ENCODE measurements at places on chromosomes 16 and 17.
A peak's percentile ranks its signal among the peaks of the same experiment; 100 is the strongest.

- peak; percentile 93 for DNase-seq
Measured at GRCh38 chr16:30351586-30352419, 3.3 kb downstream of the CD2BP2 start.

GRCh38 chr17:61487989-61488595 lies 35.9 kb downstream of the TBX4 start:
- DNase-seq, result no peak

DNA sequence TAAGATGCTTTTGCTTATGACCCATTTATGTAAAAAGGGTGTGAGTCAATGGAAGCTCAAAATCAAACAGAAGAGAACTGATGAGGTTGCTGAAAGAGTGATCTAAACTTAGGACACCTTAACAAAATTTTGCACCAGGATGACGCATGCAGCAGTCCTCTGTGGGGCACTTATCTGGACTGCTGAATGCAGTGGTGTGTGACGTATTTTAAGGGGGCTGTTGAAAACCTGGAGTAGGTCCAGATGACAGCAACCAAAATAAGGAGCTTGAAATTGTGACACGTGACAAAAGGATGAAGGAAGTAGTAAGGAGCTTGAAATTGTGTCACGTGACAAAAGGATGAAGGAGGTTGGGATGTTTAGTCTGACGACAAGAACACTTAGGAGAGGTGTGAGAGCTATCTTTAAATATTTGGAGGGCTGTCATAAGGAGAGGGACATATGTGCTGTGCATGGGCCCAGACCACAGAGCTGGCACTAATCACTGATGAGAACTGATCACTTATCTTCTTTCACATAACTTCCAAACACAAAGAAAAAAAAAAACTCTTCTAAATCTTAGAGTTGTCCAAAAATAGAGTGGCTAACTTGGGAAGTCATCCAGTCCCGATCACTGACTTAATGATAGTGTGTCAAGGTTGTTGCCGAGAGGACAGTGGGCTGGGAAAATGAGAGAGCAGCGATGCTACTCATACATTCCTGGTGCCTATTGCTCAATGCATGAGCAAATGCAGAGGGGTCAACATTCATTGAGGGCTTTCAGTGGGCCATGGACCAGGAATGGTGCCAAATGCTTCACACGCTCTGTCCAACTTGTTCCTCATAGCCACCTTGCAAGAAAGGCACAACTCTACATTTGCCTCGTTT lies 264.2 kb upstream of the ZFHX3 start:
- no peak for DNase-seq

GRCh38 chr17:47257651-47258339 lies 4.2 kb downstream of the ITGB3 start:
- no peak for DNase-seq

- no peak for DNase-seq
Measured at GRCh38 chr17:48441231-48441711, 11.3 kb upstream of the SKAP1 start.

- DNase-seq, result no peak
Measured at GRCh38 chr17:77442976-77443747, 302.4 kb downstream of the SEC14L1 start.

DNA sequence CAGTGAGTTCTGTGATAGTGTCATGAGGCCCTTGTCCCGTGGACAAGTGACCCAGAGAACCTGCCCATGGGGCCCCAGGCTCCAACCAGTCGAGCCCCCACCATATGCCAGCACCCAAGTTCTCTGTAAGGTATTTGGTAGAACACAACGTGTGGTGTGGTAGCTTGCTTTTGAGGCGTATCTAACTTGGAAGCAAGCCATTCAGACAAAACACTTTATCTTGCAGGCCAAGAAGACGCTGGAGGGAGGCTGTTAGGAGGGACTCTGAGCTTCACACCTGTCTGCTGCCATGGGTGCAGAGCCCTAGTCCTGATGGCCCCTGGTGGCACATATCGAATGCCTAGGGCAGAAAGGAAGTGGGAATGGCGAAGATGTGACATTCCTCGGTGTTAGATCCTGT lies 1.6 kb downstream of the NDUFAF8 start:
- no peak for DNase-seq

- no peak for DNase-seq
Measured at GRCh38 chr16:56372013-56372634, 53.2 kb downstream of the AMFR start.

GRCh38 chr17:81867170-81867990 lies 3.8 kb downstream of the ARHGDIA start:
- no peak for DNase-seq

- no peak for DNase-seq
Measured at GRCh38 chr16:79768276-79768970, 167.9 kb upstream of the MAF start.

- no peak for DNase-seq
Measured at GRCh38 chr17:81371910-81372760, 23.1 kb upstream of the BAHCC1 start.

DNA sequence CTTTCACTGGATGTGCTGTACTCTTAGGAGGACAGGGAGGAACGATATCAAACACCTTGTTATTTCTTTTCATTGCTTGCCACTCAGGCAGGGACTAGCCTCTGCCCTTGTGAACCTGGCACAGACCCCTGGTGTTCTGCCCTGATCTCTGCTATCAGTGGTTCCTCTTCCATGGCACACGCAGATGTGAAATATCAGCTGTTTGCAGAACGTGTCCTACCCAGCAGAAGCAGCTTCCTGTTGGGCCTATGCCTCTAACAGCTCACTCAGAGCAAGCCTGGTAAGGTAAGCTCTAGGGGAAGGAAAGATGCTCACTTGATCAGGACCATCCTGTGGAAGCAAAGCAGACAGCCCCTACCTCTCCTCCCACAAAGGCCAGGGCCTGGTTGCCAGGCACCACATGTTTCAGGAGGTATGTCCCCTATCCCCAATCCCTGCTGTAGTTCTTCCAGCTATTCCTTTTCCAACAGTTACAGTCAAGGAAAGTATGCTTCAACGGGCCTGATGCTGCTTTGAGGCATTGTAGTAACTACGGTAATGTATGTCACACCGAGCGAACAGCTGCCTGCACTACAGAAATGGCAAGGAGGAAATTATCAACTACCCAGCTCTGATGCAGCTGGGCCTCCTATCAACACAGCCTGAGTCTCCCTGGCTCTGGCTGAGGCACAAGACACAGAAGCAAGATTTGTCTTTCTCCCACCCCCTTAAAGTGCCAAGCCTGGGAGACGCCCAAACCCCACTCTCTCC lies 41.3 kb upstream of the GFOD2 start:
- DNase-seq, result no peak

DNA sequence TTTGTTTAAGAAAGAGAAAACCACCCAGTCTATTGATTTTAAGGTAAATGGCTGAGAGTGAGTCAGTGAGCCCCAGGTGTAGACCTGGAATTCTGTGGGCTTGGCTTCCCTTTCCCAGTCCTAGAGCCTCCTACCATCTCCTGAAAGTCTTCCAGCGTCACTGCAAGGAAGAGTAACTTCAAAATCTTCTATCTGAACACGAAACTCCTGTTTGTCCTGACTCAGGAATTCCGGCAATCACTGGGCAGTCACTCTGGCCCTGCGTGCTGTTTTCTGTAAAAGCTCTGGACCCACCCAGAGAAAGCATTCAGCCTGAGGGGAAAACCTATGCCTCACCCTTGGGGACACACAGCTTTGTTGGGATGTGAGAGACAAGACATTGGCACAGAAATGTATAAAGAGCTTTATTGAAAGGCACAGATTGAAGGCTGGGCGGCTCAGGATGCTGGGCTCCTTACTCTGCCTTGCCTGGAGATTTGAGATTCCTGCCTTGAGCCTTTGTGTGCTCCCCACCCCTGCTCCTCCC lies 15.9 kb downstream of the MINK1 start:
- no peak for DNase-seq

DNA sequence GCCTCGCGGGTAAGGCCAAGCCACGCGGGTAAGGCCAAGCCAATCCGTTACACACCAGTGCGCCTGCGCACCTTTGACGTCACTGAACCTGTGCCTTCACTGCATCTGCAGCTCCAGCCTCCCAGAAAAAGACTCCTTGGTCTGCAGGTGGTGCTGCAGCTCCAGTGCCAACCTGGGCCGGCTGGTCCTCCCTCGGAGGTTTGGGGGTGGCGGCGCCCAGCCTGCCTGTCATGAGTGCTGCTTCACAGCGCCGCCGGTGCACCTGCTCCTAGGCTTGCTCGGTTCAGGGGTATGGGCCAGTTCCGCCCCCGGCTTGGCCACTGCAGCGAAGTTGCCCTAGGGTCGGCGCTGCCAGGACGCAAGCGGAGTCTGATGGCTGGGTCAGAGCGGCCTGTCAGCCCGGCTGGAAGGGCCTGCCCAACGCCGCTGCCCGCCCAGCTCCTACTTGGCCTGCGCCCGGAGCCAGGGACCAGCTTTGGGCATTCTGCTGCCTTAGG lies 146.6 kb downstream of the USP22 start:
- DNase-seq, result no peak

GRCh38 chr16:50152807-50153595 lies at the start of gene TENT4B:
TENT4B (plus strand) TSS chr16:50153306; CDS start chr16:50153622, 316 bp downstream.
- DNase-seq, result peak; percentile 95

DNA sequence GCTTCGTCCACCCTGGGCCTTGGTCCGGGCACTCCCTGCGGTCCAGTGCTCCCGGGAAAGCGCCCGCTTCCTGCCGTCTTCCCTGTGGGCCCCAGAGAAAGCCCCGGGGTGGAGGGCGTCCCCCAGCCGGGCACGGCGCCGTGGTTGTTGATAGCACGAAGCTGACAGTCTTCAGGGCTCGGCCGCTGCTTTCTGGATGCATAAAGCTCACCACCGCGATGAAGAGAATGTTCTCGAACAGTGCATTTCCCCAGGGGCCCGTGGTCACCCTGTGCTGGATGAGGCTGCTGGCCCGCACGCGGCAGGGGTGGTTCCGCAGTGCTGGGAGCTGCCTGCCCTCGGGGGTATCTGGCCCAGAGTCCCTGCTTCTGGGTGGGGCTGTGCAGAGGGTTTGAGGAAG lies 53.2 kb downstream of the BAHCC1 start:
- DNase-seq, result no peak

DNA sequence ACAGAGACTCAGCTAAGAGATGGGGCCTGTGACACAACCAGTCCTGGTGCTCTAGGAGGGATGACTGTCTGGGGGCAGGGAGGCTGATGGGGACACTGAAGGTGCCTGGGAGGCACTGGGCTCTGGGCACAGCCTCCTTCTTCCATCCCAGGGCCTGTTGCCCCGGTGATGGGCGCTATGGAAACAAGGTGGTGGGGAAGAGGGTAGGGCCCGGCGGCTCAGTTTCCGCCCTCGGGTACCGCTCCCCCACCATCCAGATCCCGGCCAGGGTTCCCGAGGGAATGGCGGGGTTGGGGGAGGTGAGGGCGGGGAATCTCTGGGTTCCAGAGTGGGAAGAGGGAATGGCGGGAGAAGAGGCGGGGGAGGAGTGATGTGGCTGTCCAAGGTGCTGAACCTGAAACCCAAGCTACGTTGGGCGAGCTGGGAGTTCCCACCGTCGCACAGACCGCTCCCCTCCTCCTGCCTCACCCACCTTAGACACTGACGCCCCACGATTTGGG lies 981 bp downstream of the KCNH4 start:
- DNase-seq, result no peak

- no peak for DNase-seq
Measured at GRCh38 chr16:78142788-78143187, 43.3 kb downstream of the WWOX start.

GRCh38 chr17:35084987-35085386 lies 21.5 kb upstream of the RFFL start:
- DNase-seq, result no peak

DNA sequence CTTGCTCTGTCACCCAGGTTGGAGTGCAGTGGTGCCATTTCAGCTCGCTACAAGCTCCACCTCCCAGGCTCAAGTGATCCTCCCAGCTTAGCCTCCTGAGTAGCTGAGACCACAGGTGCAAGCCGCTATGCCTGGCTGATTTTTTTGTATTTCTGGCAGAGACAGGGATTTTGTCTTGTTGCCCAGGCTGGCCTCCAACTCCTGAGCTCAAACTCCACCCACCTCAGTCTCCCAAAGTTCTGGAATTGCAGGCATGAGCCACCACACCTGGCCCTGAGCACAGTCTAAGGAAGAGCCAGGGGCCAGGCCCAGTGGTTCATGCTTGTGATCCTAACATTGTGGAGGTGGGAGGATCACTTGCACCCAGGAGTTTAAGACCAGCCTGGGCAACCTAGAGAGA lies 21.8 kb upstream of the BCO1 start:
- no peak for DNase-seq

GRCh38 chr17:3804503-3804931 lies 3.5 kb upstream of the ITGAE start:
- no peak for DNase-seq

DNA sequence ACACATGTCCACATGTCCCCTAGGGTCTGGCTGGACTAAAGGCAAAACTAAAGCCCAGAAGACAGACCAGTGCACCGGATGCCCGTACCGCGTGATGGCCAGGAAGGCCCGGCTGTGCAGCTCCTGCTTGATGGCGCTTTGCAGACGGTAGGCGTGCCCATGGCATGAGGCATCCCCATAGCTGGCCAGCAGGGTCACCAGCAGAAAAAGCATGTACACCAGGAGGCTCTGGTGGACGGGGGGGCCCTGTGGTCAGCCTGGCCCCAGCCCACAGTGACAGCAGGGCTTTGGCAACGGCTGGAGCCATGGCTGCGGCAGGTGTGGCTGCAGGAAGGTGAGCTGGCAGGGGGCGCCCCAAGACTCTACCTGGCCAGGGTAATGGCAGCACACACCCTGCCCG lies 42.8 kb downstream of the PKD1 start:
- DNase-seq, result no peak

- no peak for DNase-seq
Measured at GRCh38 chr16:73565925-73566324, 518.0 kb upstream of the ZFHX3 start.

DNA sequence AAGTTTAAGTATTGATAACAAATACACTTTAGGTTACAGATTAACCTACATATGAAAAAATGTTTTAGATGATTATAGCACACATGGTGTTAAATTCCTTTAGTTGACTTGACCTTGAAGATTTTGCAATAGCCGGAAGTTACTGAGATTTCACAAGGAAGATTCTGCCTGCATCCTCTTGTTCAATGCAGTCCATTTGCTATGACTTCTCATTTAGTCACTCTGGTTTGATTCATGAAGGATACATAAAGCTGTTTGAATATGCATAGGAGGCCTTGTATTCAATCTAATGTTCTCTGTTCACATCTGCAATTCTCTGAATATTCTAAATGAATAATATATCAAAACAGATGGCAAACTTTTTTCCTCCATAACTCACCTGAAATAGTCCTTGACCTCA lies 870.2 kb upstream of the GOT2 start:
- DNase-seq, result no peak

- DNase-seq, result no peak
Measured at GRCh38 chr16:17850581-17851250, 380.0 kb upstream of the XYLT1 start.
